ENCODE measurements at places on chromosomes 13 and 19.

GRCh38 chr13:27541386-27541785 is 78.9 kb downstream of the LNX2 start:
- DNase-seq: no peak

DNA sequence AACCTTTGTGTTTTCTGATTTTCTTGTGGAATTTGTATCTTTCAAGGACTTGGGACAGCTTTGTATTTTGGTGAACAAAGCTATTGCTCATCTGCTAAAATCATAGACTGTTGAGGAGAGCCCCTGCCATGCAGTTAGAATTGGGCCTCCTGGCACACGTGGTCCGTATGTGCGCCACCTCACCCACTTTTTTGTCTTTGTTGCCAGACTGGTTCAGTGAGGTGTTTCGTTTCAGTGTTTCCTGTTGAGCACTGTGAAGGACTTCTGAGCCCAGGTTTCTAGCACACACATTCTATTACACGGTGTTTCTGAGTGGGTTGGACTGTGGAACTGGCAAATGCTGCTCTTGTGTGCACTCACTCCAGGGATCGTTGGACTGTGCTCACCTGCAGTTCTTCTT is 37.6 kb upstream of the RNF113B start:
- DNase-seq: peak; percentile 71

GRCh38 chr19:10353793-10354391 is 14.5 kb upstream of the ICAM3 start:
- DNase-seq: no peak

DNA sequence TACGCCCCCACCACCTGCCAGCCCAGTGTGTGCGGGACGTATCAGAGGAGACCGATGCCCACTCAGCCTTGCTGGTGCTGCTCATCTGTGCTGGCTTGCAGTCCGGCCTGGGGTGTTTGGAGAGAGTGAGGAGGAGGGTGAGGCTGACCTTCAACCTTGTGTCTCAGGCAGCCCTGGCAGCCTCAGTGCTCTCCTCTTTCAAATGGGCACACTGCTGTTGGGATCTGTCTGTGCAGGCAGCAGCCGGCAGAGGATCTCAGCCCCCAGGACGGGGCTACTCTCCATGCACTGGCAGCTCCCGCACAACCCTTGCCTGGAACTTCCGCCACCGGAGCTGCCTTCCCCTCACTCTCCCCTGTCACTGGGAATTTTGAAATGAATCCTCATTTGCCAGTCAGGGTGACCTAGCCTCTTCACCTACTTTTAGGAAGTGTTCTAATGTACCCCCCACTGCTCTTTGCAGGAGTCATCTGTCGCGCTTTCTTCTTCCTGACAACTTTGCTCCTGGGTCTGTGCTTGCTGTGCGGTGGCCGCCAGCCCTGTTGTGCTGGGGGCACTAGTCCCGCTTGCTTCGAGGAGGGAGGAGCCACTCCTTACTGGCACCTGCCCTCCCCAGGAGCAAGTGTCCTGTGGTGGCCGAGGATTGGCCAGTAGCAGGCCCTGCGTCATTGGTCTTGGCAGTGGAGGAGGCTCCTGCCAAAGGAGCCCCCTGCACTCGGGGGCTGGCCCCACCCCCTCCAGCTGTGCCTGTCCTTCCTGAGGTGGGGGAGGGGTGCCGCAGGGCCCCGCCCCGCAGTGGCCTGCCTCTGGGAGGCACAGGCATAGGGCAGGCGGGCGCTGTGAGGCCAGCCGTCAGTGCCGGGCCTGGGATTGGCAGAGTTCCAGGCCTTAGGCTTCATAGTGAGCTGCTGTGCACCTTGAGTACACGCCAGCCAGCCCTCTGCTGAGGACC is 53.4 kb downstream of the TSSK6 start:
- peak; percentile 70 for DNase-seq
